ENCODE measurements at places on chromosomes 12 and 14.

GRCh38 chr14:31206536-31207286, 882 bp downstream of the HECTD1 start:
- no peak for DNase-seq

DNA sequence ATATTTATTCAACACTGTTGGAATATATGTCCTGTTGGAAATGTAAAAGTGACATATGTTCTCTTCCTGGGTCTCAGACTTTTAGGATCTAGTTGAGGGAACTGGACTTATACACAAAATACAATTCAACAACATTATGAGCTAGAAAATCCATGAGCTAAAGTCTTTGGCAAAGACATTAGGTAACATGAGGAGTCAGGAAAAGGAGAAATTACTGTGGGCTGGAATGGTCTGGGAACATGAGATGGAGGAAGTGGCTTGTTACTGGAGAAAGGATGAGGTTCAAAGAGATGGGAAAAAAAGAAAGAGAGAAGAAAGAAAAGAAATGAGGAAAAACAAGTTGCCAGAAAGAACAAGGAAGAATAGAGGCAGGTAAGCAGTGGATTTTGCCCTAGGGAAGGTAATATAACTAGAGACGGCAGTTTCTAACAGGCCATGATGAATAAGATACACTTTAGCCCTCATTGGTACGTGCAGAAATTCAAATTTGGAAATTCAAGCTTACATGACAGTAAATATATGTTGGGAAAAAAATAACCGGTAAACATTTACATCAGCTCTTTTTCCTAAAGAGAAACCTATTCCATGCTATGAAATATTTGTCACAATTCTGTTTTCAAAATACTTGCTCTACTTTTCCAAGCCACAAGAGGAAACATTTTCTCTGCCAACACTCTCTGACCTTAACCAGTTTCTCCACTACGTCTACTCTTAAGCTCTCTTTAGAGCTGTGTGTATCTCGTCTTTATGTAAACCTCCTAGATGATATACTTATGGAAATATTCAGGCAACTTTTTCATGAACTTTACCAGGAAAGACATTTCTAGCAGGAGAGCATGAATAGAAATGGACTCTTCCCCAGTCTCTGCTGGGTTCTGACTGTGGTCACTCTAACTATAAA, 268.8 kb upstream of the BTG1 start:
- DNase-seq = no peak

- DNase-seq = no peak
Measured at GRCh38 chr14:61122862-61123261, 141.8 kb downstream of the SLC38A6 start.

- DNase-seq = no peak
Measured at GRCh38 chr12:132029503-132030300, 80.0 kb downstream of the EP400 start.

GRCh38 chr12:48613321-48613720, 43.5 kb upstream of the LALBA start:
- no peak for DNase-seq

DNA sequence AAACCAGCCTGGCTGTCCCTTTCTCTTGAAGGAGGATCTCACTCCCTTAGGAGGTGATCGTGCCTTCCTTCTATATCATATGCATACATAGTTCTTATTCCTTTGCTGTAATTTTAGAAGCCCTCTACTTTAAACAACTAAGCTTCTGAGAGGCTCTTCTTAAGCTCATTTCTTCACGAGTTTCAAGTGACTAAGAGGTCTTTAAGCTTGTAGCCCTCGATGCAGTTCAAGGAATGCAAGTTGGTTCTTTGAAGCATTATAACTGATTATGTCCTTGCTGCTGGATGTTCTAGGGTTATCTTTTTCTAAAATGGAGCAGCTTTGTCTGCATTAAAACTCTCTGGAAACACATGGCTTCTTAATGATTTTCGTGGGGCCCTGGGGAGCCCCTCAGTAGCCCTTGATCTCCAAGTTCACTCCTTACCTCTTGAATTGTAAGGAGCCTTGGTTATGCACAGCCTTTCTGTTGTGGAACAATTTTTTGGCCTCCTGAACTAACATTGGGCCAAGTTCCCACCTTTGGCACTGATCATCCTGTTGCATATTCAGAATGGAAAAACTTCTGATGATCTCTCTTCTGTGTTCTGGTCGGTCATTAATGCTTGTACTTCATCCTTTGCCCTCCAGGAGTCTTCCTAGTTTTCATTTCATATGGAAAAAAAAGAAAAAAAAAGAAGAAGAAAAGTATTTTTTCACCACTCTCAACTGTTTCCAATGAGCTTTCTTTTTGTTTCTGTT, 12.6 kb downstream of the RASSF8 start:
- DNase-seq = no peak

- DNase-seq = no peak
Measured at GRCh38 chr14:101072070-101072469, 168.5 kb upstream of the RTL1 start.

DNA sequence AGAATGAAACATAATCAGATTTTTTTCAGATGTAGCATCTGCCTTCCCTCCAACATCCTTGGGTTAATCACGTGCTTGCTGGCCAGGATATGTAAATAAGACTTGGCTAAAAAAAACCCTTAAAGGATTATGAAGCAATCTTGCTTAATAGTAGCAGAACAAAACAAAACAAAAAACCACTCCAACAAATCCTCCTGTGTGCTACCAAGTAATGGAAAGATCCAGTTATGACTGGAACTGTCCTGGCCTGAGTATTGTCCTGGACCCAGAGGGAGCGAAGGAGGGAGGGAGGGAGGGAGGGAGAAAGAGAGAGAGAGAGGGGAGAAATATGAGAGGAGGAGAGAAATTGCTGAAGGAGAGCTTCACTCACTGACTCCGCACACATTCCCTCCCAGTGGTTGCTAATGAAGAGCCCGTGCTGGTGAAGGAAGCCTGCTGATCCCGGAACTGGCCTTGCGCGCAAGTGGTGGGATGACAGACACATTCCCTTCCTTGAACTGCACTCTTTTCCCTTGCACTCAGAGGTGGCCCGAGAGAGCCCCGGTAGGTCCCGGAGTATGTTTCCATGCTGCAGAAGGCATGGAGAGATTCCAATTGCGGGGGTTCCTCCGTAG, 57.2 kb downstream of the HMGA2 start:
- no peak for DNase-seq

- no peak for DNase-seq
Measured at GRCh38 chr12:94718114-94718513, 67.8 kb upstream of the TMCC3 start.

GRCh38 chr12:52197371-52198231, 5.8 kb upstream of the KRT80 start:
- no peak for DNase-seq
